ENCODE measurements at places on chromosomes 6 and 20. TPM values are rescaled to one million over a fixed set of nuclear protein-coding genes. Genes with fewer than 3 reads are reported as not detected.

DNA sequence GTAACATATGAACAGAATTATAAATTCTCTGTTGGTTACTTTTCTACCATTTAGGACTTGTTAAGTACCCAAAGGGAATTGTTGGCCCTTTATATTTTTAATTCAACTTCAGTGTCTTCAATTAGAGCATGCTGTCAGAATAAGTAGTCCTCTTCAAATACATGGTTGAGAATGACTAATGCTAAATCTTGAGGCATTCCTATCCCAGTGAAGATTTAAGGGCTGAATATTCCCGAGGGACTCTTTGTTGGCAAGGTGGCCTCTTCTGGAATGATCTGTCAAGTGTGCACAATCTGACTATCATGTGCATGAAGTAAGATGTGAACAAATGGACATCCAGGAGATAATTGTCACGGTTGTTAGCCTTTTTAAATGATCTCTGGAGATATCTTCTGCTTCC, 421.7 kb downstream of the BMP2 start:
- no peak for DNase-seq

Gene MAP3K5
- polyA plus RNA-seq = 1.5 TPM

DNA sequence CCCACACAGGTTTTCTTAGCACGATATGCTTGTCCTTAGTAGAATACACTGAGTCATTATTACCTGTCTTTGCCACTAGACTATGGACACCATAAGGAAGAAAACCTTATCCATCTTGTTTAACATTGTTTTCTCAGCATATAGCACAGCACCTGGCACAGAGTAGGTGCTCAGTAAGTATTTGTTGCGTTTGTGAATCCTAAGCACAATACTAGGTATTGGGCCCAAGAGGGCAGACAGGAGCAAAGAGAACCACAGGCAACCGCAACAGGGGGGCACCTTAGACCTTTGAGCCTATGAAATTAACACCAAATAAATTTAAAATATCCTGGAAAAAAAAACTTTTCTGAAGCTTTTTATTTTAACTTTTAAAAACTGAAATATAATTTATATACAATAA, 3.7 kb upstream of the NCOA6 start:
- DNase-seq = no peak

DNA sequence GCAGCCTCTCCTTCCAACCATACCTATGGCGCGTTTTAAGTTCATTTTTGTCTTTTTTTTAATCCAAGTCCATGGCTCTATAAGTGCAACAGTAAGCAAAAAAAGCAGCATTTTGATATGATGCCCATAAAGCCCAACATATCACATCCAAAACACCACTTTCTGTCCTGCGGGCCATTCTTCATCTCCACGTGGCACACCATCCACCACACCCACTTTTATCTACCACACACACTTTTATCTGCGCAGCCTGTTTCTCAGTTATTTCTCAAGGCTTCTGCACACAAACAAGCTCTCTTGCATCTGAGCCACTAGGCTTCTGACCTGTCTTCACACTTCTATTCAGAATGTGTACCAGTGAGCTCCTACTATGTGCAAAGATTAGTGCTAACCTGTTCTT, 5.3 kb downstream of the GCLC start:
- no peak for DNase-seq

Gene CNBD2
- polyA plus RNA-seq = 7.5 TPM

DNA sequence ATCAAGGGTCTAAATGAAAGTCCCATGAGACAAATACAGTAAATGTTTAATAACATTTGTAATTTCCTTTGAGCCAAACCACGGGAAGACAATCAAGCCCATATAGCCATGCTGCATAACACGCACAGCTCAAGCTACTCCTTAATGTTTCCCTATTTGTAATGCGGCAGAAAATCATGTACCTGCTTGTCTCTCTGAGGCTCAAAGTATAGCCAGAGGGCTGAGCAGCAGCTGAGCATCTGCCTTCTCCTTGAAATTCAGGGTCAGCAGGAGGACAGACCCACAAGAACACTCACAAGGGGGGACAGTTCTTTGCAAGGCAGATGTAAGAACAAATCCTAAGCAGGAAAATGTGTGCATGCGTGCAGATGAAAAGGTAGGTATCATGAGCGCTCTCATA, 45.8 kb upstream of the JARID2 start:
- no peak for DNase-seq

DNA sequence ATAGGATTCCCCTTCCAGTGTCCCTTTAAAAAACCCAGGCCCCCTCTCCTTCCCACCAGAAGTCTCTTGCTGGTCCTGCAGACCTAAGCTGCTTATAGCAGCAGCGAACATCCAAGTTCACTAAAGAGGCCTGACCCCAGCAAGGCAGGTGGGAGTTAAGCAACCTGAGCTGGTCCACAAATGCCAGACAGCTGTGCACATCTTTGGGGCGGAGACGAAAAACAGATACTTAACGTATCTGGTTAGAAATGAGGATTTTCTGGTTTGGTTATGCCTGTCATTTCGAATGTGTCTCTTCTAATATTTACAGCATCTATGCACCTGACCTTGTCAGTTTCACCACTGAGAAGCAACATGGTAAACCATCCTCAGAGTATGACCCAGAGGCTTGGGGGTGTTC, 87.8 kb downstream of the SLC2A10 start:
- no peak for DNase-seq

Gene KCNK15
- 0.05 TPM for polyA plus RNA-seq

DNA sequence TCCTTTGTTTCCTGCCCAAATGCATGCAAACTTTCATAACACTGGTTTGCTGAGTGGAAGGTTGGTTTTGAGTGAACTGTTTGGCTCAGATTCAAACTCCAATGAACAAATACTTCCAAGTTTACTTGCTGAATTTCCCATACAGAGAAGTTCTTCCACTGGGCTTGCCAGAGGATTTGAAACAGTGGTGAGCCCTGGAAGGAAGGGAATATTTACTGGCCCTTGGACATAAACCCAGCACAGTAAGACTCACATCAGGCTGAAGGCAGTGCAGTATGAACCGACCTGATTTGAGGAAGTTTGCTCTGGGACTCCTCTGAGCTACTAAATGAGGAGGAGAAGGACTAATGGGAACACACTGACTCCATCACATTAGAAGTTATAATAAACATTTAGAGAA, 3.8 kb downstream of the TRAF3IP2 start:
- DNase-seq = peak; percentile 93

Gene BTNL2
- polyA plus RNA-seq = not detected

GRCh38 chr6:33201147-33201545, 479 bp downstream of the SLC39A7 start:
- no peak for DNase-seq

GRCh38 chr6:50087231-50087954, 37.7 kb upstream of the DEFB112 start:
- no peak for DNase-seq

DNA sequence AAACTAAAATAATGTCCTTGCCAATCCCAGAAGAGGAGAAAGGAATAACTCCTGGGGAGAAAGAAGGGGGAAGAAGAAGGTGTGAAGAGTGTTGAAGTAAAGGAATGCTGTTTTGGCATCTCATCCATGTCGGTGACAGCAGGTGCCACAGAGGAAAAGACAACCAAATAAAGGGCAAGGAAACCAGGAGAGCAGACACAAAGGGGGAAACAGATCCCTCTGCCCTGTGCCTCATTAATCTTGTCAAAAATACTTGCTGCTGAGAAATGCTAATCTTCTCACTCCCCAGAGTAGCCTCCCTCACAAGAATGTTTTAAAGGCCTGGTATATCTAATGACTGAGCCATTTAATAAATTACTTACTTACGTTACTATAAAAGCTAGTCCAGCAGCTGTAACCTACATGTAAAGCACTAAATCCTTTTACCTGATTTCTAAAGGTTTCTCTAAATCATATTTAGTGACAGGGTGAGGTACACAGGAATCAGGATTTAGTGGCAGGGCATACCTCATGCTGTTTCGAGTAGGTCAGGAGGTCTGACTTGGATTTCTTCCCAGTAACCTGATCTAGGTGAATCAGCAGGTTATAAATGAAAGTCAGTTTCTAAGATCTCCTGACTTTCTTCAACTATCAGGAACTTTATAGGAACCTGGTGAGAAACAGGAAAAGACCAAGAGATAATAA, 377.1 kb downstream of the CENPW start:
- DNase-seq = no peak

Gene NCR2
- not detected for polyA plus RNA-seq

DNA sequence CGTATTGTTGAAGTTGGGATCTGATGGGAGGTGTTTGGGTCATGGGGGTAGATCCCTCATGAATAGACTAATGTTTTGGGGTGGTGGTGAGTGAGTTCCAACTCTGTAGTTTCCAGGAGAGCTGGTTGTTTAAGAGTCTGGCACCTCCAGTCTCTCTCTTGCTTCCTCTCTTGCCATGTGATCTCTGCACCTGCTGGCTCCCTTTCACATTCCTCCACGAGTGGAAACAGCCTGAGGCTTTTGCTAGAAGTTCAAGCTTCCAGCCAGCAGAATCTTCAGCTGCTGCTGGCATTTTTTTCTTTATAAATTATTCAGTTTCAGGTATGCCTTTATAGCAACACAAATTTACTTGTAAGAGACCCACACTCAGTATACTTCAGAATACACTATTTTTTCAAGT, 1021.6 kb downstream of the EYS start:
- DNase-seq = no peak

GRCh38 chr6:21167790-21168189, 425.8 kb upstream of the SOX4 start:
- DNase-seq = no peak

DNA sequence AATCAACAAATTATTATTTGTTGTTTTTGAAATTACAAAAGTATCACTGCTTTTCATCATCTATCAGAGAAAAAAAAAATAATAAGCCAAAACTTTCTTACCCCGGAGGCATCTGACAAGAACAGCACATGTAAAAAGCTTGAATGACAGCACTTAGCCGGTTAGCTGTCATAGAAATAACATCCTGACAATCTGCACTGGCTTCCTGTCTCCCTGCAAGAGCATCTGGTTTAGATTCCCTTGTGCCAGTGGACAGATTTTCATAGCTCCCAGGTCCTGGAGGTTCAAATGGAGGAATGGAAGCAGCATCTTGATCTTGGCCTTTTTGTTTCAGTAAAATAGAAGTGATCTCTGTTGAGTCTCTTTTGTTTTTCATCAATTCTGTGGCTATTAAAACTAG, 74.8 kb downstream of the HACE1 start:
- DNase-seq = peak; percentile 64

- no peak for DNase-seq
Observed at GRCh38 chr20:1657556-1658334, at the start of gene SIRPG. TSS of gene SIRPG (minus strand) at chr20:1657779. CDS start at chr20:1657714, 65 bp downstream.

DNA sequence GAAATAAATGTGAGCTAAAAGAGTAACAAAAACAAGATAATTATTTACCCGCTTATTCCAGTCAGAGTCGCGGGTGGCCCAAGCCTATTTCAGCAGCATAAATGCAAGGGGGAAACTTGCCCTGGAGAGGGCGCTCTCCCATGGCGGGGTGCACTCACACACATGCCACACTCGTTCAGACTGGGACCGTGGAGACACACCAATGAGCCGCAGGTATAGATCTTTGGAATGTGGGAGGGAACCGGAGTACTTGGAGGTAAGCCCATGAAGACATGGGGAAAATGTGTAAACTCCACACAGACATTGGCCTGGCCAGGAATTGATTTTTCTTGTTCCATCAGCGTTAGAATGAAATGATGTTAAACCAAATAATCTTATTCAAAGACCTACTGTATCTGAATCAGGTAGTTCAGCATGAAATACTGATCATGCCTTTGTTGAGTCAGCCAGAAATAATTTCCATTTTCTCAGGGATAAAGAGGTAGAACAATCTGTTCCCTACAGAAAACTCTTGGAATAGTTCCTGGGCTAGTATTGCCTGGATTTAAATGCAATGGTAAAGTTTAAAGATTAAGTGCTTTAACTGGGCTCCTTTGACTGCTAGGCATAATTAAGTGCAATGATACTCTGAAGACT, 191.5 kb downstream of the MCHR2 start:
- DNase-seq = no peak

Gene SAMD3
- polyA plus RNA-seq = not detected

Gene TREML2
- polyA plus RNA-seq = not detected

DNA sequence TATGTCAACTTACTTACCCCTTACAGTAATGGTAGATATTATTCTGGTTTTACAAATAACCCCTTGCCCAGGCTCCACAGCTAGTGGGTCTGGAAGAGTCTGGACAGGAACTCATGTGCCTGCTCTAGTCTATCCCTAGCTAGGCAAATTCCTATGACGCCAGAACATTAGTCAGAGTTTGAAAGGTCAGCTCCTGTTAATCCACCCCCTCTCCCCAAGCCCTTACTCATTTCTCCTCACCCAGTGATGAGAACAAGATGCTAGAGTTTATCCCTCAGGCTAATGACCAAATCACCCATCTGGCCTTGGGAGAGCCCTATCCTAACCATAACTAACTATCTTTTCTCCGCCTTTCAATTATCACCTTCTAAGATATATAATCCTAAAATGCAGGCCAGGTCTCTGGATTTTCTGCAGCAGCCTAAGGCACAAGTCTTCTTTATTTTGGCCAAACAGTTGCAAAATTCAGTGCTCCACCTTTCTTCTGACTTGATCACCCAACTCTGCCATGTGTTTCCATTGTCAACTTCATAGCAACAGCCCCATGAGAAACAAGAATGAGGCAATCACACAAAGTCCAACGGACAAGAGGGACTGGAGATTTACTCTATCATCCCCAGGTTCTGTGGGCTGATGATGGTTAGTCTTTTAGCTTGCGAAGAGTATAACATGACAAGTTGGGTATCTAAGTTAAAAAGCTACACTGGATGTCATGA, 113.3 kb downstream of the TASP1 start:
- DNase-seq = peak; percentile 57

DNA sequence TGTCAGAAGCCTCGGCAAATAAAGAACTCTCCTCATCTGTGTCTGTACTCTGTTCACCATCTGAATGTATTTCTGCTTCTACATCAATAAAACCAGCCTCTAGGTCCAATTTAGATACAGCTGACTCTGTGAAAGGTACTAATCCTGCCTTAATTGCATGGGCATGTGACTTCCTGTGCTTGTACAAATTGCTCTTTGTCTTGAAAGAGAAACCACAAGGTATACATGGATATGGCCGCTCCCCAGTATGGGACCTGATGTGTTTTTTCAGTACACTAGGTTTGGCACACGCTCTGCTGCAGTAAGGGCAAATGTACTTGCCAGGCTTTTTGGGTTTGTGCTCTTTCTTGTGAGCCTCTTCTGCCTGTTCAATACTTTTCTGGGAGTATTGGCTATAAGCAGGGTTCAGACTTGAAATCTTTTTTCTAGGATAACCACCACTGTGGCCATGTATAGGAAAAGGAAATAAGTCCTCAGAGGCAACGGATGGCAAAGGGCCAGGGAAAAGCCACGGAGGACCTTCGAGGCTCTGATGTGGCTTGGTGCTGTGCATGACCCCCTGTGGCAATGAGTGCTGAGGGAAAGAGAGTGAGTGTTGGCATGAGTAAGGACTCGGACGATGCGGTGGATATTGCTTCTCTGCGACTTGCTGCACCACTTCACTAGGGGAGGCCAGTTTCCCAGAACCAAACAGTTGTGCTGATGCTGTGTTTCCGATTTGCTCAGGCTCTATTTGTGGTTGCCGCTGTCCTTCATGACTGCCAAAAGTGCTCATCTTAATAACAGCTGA, 170.9 kb downstream of the HIVEP2 start:
- no peak for DNase-seq

- DNase-seq = no peak
Observed at GRCh38 chr6:119323478-119323877, 26.1 kb downstream of the MAN1A1 start.

- DNase-seq = peak; percentile 93
Observed at GRCh38 chr6:87908978-87909811, 138.4 kb upstream of the SPACA1 start.

GRCh38 chr6:135707426-135707825, 144.1 kb upstream of the PDE7B start:
- no peak for DNase-seq

GRCh38 chr6:43877036-43877435, 107.0 kb downstream of the VEGFA start:
- no peak for DNase-seq

All from endothelial cell of umbilical vein (primary cell).